ENCODE measurements at places on chromosomes 13 and 19.

- no peak for DNase-seq
Observed at GRCh38 chr19:34261334-34262109, 7.2 kb downstream of the GARRE1 start.

GRCh38 chr13:106425661-106426060, 109.8 kb downstream of the EFNB2 start:
- DNase-seq: no peak

GRCh38 chr19:16566161-16566560, 6.1 kb downstream of the SLC35E1 start:
- DNase-seq: peak; percentile 61

GRCh38 chr13:48729856-48730255, 76.1 kb downstream of the CYSLTR2 start:
- no peak for DNase-seq
